ENCODE measurements at places on chromosomes 4 and X.
A peak's percentile ranks its signal among the peaks of the same experiment; 100 is the strongest.

DNA sequence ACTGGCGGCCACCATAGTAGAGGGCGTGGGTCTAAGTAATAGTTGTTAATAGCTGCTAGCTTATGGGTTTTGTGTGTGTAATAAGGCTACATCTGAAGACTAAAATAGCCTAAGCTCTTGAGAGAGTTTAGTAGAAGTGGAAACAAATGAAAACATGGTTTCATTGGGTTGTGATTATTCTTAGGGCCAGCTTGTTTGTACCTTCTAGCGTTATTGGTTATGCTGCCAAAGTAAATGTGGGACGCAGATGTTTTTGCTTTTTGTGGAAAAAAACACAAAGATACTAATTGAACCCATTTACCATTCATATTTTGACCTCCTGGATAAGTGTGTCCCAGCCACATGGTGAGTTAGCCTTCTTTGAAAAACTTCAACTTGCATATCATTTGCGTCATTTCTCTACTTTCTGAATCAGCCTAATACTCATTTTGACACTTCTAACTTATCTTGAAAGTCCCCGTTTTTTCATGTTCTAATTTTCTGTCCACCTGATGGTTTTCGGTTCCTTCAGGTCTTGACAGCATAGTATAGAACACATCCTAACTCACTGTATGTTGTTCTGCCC is 305.3 kb downstream of the FRMPD4 start:
- no peak for DNase-seq

GRCh38 chrX:21666679-21667078 is 8.5 kb upstream of the KLHL34 start:
- peak; percentile 26 for DNase-seq

DNA sequence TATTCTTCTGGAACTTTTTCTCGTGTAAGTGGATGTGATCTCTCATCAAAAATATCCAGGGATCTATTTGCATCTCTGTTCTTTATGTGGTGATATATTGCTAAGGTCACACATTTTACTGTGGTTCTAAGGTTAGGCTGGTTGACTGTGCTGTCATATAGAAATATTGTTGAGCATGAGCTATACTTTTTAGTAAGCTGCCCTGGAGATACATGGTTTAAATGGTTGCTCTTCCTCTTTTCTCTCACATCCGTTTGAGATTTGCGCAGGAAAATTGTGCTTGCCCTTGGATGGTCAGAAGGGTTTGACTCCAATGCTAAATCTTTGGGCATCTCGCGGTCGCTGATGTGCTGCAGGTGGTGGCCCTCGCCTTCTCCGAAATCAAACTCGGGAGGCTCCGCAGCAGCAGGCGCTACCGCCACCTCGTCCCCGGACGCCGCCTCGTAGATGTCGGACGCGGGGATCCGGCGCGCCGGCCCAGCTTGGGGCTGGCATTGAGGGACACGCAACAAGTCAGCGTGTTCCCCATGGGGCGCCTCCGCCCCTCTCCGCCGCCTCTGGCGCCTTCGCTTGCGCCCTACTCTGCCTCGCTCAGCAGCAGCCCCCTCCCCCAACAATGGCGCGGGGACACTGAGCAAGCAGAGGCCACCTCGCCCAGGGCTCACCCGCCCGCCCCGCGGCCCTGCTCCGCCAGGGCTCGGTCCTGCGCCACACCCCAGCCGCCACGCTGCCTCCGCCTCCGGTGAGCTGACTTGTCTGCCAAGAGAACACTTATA is 154.5 kb downstream of the MSN start:
- DNase-seq = no peak

GRCh38 chrX:39096599-39096998 is 295.3 kb downstream of the MID1IP1 start:
- DNase-seq = no peak

GRCh38 chrX:97397371-97397770 is 513.7 kb downstream of the RPA4 start:
- DNase-seq = no peak

DNA sequence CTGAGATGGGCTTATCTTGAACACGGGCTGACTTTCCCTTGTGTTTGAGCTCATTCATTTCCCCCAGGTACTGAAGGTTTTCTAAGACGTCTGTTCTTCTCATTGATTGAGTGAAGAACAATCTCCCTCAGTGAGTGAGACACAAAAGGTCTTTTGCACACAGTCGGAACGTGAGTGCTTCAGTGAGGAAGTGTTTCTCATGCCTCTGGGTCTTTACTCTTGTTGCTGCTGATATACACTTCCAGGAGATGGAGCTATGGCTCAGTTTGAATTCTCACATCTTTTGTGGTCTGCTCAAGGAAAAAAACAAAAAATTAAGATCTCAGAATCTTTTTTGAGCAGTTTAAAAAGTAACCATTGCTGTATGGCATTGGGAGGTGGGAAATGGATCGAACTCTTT is 981.9 kb upstream of the TENM3 start:
- DNase-seq = no peak

GRCh38 chr4:16480011-16480410 is 253.7 kb upstream of the TAPT1 start:
- no peak for DNase-seq

GRCh38 chr4:74258963-74259362 is 49.3 kb upstream of the EPGN start:
- DNase-seq = peak; percentile 57

GRCh38 chr4:118776157-118776954 is 59.6 kb downstream of the SEC24D start:
- DNase-seq = no peak

- DNase-seq = no peak
Measured at GRCh38 chr4:184612074-184612473, 37.2 kb downstream of the CASP3 start.

GRCh38 chr4:169208090-169208455 is 62.7 kb downstream of the SH3RF1 start:
- no peak for DNase-seq

DNA sequence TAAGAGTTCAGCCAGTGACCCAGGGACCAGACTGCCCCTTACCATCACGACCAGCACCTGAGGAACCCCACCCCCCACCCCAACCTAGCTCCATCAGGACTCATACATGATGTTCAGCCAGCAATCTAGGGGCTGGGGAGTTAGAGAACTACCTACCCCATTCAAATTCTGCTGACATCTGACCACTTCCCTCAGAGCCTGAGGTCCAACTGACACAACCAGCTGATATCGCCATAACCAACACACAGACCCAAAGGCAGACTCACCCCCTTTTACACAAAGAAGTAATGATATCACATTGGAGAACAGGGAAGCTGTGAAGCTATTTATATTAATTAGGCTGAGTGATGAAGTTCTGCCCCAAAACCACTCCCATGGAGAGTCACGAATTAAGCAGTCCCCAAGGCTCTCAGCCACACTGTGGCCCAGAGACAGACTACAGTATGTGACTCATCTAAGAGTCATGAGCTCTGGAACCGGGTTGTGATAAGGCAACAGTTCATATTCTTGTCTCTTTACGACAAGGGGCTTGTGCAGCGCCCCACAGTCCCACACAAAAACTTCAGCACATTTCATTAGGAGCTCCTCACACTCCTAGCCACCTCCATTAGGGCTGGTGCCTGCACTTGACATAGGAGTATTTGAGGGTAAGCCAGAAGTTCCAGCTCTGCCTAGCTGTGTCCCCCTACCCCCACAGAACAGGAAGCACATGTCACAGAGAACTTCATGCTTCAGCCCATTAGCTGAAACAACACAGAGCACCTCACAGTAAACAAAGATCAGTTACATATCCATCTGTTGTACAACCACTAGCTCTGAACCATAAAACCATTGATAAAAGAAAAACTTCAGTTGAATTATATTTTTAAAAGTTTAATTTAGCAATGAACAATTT is 184.7 kb upstream of the ZCCHC13 start:
- no peak for DNase-seq

- DNase-seq = no peak
Measured at GRCh38 chr4:128513664-128514484, 226.3 kb upstream of the PGRMC2 start.

DNA sequence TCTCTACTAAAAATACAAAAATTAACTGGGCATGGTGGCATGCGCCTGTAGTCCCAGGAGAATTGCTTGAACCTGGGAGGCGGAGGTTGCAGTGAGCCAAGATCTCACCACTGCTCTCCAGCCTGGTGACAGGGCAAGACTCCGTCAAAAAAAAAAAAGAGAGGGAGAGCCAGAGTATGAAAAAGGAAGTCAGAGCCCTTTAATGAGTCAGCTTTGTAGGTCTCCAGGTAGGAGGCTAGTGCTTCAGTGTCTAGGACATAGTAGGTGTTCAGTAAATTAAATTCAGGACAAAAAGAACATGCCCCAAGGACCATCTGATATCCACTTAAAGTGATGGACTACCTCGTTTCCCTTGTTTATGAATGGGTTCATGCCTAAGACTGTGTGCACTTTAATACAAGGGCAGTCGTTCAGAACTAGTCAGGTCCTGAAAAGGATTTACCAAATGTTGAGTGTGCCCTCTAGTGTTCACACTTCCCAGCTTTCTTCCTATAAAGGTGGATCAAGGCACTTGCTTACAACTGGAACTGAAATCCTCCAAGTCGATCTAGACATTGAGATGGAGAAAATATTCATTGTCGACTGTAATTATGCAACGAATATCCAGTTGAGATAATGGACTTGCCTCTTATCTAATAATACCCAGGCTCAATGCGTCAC is 29.0 kb downstream of the F9 start:
- DNase-seq = peak; percentile 10

GRCh38 chr4:112378858-112379257 is 81.7 kb downstream of the ALPK1 start:
- no peak for DNase-seq

- peak; percentile 60 for DNase-seq
Measured at GRCh38 chr4:168666531-168666930, 169.7 kb downstream of the PALLD start.

- peak; percentile 23 for DNase-seq
Measured at GRCh38 chr4:76856243-76857073, 41.5 kb downstream of the SOWAHB start.

- peak; percentile 3 for DNase-seq
Measured at GRCh38 chr4:42865572-42866189, 26.8 kb upstream of the GRXCR1 start.

- peak; percentile 33 for DNase-seq
Measured at GRCh38 chrX:80216086-80216485, 201.5 kb downstream of the TBX22 start.

GRCh38 chr4:152776352-152776751 is 3.2 kb downstream of the TIGD4 start:
- peak; percentile 42 for DNase-seq

GRCh38 chr4:107247738-107248137 is 211.6 kb upstream of the DKK2 start:
- no peak for DNase-seq

DNA sequence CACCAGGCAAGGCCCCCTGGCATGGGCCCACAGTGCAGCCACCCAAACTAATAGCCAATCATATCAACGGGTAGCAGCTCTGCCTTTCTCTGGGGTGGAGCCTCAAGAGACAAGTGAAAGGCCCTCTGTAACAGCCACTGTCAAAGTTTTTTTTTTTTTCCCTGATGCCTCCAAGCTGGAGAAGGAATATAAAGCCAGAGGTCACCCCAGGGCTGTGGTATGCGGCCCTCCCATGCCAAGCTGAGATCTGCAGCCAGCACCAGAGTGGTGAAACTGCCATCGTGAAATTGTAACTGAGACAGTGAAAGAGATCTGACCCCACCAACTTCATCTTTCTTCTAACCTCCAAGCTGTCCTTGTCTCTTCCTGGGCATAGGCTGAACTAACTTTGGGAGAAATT is 407.0 kb downstream of the KLHL4 start:
- no peak for DNase-seq

- DNase-seq = no peak
Measured at GRCh38 chrX:57083143-57083542, 38.2 kb downstream of the SPIN2B start.

- no peak for DNase-seq
Measured at GRCh38 chr4:145276050-145276449, 95.7 kb upstream of the OTUD4 start.

DNA sequence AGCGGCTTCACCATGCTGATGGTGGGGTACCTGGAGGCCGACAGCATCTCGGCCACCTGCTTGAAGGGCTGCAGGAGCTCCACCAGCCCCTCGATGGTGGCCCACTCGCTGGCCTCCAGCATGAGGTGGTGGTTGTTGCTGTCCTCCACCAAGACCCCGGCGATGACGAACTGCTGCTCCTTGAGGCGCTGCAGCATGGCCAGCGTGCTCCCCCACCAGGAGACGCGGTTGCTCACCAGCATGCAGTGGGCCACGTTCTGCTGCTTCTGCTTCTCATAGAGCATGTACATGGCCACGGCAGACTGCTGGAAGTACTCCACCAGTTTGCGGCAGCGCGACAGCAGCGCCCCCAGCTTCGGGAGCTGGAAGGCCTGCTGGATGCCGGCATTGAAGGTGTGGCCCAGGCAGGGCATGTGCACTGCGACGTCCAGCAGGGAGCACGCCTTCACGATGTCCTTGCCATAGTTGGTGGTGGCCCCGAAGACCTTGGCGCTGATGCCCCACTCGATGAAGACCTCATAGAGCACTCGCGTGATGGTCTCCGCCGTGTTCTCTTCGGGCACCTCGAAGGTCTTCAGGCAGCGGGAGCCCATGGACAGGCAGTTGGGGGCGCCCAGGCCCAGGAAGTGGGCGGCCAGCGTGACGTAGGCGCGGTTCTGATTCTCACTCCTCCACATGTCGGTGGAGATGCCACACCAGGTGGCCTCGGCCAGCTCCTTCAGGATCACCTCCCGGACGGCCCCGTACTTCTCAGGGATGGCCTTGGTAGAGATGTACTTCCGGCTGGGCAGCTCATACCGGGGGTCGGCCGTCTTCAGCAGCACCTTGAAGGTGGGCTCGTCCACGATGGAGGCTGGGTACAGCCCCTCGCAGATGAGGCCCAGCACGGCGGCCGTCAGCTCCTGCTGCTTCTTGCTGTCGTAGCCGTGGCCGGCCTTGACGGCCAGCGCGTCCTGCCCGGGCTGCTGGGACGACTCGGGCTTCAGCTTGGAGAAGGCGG is 11.0 kb downstream of the DHRSX start:
- DNase-seq = no peak

DNA sequence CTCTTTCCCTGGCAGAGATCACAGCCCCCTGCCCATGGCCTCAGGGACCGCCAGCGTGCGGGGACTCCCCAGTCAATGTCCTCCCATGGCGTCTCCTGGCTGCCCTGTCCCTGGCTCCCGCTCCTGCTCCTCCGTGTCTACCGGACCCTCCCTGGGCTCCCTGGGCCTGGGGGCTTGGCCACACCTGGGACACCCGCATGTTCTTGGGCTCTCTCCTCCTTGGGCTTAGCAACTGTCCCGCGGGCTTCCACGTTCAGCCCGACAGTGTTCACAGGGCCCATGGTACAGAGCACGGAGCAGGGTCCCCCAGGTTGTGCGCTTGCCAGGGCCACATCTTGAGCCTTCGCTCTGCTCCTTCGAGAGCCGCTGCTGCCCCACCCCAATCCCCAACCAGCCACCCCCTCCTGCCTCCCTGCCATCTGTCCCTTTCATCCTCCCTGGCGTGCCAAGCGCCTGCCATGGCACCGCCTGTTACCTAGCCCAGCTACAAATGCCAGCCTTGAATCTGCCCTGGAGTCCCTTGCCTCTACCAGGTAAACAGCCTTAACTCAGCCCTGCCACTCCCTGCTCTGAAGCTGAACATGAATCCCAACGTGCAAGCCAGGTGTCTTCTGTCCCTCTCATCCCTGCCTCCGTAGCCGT is 3.9 kb downstream of the AVPR2 start:
- DNase-seq = no peak

- DNase-seq = no peak
Measured at GRCh38 chr4:173374588-173374987, 3.8 kb downstream of the SAP30 start.

GRCh38 chr4:105129286-105130040 is 17.2 kb upstream of the TET2 start:
- DNase-seq = no peak
